Right hindlimb (tissue), 1 donor: ENCODE measurements at places on chromosomes 5 and 9.
A peak's percentile ranks its signal among the peaks of the same experiment; 100 is the strongest.

DNA sequence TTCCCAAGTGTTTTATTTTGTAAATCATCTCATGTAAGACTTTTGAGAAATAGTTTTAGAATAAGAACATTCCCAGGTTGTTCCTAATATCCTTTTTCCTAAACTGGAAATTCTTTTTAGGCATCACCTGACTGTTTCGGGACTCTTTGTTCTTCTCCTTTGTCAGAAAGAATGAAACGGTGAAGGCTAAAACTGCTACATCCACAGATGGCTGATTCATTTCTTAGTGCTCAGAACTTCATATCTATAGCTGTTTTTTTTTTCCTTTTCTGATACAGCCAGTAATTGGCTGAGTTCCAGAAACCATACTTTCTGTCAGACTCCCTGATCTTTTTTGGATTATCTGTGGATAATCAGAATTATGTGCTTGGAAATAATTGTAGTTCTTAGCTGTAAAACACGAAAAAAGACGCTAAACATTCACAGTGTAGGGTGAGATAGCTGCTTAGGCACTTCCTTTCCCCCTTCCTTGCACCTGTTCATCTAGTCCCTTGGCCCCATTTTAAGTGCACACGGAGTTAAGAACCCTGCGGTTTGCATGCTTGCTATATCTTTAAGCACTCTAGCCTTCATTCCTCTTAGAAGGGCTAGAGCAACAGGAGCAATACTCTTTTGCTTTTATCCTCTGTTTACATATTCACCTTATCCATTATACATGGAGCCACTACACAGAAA lies 283.9 kb downstream of the PJA2 start:
- no peak for DNase-seq

DNA sequence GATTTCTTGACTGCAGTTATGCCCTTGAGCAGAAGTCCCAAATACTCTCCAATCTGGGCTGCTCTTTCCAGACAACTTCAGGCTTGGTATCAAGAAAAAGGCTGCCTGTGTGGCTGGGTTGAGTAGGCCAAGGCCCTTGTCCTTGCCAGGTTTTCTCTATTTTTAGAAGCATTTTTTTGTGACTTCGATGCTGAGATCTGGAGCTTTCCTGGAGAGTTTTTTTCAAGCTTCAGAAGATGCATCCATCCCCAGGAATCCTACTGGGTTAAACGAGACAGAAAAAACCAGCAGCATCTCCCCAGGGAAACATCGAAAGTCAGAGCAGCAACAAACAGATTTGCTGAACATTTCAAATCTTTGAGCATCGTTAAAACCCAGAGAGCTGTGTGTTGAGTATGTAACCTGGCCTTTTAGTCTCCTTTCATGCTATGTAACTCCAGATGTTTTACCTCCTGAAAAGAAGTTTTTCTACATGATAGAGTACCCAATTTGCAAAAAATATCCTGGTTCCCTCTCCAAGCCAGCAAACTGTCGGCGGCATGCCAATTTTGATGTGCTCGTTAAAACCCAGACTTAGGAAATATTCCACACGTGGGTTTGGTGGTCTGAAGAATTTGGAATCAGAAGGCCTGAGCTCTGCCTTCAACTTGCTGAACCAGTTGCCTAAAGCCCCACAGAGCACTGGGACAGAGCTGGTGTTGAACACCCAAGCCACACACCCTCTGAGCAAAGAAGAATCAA lies 98.1 kb upstream of the ALDH1B1 start:
- DNase-seq, result peak; percentile 57

- no peak for DNase-seq
Observed at GRCh38 chr5:105903069-105903468, 1767.7 kb downstream of the EFNA5 start.

DNA sequence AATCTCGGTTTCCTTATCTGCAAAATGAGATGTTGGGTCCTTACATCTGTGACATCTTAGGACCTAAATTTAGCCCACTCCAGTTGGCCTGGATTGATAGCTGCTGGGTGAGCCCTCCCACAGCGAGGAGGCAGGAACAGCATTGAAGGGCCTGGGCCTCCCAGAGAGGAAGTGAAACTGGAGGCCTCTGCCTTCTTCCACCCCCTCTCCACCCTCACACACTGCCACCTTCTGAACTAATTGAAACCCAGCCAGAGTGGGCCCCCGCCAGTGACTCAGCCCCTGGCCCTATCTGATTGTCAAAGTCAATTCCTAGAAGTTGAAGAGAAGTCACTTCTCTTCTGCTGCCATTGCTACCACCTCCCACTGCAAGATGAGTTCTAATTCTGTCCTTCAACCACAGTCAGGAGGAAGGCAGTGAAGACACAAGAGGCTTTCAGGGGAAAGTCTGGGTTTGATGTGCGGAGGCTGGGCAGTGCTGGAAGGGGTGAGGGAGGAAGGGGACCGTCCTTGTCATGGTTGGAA lies 55.2 kb upstream of the NEK6 start:
- no peak for DNase-seq

- no peak for DNase-seq
Observed at GRCh38 chr9:112860451-112860850, 30.2 kb downstream of the SLC46A2 start.

GRCh38 chr5:58794875-58795274 lies 212.0 kb downstream of the RAB3C start:
- no peak for DNase-seq

DNA sequence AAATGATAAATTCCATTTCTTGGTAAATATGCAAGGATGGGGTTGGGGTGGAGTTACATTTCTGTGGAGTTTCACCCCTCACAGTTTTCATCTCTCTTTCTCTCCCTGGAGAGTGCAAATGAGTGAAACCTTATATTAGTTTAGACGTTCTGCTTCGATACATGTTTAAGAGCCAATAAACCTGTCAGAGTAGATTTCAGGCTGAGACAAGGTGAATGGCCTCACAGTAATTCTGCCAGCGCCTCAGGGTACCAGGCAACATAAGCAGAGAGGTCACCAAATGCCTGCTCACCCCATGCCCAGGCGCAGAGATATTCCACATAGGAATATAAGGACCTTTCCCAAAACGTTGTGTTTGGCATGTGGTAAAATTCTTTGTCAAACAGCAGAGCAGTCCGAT lies 154.9 kb upstream of the VLDLR start:
- no peak for DNase-seq

GRCh38 chr5:53884844-53885243 lies 324.4 kb downstream of the NDUFS4 start:
- no peak for DNase-seq

DNA sequence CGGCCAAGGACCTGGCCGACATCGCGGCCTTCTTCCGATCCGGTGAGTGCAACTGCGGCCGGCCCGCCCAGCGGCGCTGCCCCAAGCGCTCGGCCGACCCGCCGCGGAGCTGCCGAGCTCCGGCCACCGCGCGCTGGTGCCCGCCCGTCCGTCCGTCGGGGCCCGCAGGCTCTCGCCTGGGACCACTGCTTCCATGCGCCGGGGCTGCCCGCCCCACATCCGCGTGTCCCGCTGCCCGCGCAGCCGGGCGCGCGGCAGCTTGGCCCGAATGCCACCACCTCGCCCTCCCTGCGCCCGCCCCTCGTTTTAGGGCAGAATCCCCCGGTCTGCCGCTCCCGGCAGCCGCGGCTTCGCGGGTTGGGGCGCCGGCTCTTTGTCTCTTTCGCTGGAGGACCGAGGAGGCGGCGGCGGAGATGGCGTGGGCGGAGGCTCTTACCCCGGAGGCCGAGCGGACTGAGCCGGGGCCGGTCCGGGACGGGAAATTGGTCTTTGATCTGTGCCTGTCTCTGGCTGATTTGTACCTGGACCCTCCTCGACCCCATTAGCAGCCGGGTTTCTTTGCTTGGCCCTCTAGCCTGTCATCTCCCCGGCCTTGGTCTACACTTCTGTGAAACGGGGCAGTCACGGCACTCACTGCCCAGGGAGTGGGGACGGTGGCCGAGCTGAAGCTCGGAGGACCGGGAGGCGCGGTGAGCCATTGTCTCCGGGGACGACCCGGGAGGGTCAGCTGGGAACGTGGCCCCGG lies 871 bp downstream of the TRIO start:
- peak; percentile 58 for DNase-seq

DNA sequence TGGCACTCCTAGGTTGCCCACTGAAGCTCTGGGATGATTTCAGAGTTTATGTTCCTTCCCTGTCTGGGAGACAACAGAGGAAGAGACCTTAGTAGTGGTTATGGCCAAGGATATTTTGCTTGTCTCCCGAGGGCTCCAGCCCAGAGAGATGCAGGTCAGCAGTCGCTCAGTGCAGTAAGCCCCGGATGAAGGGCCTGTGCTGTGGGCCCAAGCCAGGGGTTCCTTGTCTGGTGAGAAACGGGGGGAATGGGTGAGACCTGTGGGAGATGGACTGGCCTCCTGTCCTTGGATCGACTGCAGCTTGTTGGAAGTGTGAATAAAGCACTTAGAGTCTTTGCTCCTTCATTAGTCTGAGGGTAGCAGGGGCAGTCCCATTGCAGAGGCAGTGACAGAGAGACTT lies 260.7 kb upstream of the RIOK2 start:
- no peak for DNase-seq

GRCh38 chr9:108473209-108474112 lies 382.3 kb downstream of the ACTL7B start:
- no peak for DNase-seq

DNA sequence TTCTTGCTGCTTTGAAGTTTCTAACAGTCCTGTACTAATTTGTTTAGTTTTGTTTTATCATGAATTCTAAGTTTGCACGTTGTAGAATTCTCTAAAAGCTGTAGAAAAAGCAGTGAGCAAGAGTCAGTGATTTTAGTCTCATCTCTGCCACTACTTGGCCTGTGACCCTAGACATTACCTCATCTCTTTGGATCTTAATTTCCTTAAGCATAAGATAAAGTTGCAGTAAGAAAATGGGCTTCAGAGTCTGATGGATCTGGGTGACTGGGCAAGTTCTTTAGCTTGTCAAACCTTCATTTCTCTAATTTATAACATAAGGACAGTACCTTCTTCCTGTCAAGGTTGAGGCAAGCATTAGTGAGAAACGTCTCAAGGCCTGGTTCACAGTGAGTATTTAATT lies 247.9 kb downstream of the DMRT2 start:
- DNase-seq, result no peak

GRCh38 chr9:34558364-34558763 lies 31.2 kb downstream of the CNTFR start:
- DNase-seq, result no peak

GRCh38 chr5:87340716-87341115 lies 72.0 kb downstream of the CCNH start:
- no peak for DNase-seq

DNA sequence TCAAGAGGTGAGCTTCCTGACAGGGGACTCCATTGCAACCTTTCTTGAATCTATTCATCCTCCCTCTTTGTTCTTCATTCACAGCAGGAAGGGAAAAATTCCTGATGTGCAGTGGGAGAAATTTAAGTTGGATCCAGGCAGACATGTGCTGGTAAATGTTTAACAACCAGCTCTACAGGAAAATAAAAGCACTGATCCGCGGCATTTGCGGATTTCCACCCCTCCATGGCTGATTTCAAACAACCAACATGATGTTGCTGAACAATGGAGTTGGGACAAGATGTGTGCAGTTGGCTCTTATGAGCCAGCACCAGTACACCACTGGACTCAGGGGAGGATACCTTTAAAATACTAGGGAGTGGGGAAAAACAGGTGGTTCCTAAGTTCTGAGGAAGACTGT lies 47.0 kb downstream of the SPRY4 start:
- no peak for DNase-seq

DNA sequence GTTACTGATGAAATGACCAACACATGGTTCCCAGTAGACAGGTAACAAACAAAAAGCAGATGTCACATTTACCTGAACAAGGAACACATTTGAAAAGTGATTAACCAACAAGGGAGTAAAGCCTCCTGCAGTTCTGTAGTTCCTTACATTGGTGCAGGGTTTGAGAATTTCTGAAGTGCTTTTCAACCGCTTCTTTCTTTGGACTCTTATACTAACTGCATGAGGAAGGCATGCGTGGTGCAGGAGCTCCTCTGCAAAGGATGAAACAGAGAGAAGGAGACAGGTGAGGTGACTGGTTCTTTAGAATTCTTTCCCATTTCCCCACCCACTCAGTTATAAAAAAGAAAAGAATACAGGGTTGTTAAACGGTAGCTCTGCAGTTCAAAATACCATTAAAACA lies 4.6 kb upstream of the IL9 start:
- no peak for DNase-seq

DNA sequence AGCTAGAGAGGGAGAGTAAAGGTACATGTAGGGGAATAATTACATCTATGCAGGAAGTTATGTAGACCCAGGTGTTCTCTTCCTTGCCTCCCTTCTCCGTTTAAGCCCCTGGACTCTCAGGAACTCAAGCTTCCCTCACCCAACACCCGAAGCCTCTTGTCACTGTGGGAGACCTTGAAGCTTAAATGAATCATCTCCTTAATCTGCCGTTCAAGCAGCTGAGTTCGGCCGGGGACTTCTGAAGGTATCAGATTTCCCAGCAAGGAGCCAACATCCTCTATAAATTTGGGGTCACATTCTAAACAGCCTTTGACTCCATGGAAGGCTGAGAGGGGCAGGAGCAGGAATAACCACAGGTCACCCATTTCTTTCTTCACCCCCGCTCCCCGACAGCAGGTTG lies 412 bp downstream of the IZUMO3 start:
- DNase-seq, result no peak

GRCh38 chr5:1016036-1016435 lies 7.4 kb downstream of the NKD2 start:
- no peak for DNase-seq

- no peak for DNase-seq
Observed at GRCh38 chr5:109743041-109743531, 53.4 kb downstream of the MAN2A1 start.

DNA sequence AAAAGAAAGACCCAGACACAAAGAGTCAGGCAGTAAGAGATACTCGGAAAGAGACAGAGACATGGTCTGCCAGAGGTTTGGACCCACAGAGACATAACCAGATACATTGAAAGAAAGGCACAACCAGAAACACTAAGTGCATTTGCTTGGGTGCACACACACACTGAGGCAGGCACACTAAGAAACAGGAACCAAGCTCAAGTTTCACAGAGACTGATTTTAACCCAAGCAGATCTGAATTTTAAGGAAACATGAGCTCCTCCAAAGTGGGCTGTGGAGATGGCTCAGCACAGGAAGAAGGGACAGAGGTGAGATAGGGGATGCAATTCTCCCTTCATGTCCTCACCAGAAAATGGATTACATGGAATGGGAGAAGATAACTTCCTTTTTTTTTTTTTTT lies 9.5 kb downstream of the AQP3 start:
- no peak for DNase-seq

DNA sequence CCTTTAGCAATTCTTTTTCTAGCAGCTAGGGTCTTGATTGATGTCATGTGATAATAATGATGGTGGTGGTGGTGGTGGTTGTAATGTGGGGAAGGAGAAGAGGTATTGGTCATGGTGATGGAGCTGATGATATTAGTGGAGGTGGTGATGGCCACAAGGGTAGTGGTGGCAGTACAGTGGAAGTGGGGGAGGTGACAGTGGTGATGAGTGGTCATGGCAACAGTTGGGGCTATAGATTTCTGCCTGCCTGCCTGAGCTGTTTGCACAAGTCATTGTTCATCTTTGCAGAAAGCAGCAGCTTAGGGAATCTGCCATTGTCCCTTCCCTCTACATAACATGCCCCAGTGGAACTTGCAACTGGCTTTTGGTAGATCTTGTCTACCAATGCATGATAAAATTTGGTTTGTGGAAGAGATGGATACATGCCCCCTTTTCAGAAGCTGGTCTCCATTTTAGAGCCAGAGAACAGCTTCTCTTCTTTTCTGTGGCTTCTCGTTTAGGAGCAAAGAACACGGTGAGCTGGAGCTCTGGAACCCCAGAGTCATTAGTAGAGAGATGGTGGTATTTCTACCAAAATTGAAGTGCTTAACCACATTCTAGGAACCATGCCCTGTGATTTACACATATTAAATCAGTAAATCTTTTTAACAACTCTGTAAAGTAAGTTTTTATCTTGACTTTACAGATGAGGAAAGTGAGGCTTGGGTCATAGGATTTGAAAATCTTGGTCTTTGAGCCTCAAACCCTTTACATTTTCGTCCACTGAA lies 100.3 kb downstream of the AOPEP start:
- DNase-seq, result no peak
